Astrocyte (in vitro differentiated cells and primary cell): ENCODE measurements at places on chromosomes 13 and 19. TPM values are rescaled to one million over a fixed set of nuclear protein-coding genes. Genes with fewer than 3 reads are reported as not detected.

DNA sequence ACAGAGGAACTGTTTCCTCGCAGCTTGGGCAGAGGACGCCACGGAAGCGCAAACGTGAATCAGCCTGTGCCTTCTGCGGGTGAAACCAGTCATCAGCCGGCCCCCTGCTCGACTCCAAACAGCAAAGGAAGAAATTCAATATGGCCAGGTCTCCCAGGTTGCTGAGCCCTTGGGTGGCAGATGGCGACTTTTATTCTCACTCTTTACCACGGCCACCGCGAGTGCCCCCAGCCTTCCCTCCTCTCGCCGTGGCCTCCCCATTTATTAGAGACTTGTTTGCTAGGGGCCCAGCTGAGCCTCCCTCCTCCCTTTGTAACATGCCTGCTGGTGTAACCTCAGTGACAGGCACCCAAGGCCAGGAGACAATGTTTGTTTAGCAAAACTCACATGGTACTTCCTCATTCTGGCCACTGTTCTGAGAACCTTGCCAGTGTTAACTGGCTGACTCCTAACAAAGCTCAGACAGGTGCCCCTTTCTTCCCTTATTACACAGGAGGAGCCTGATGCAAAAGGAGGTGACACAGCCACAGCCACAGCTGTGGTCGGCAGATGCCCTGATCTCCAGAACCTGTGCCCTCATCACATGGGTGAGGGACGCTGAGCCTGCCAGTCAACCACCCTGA lies 5.8 kb downstream of the RAB20 start:
- DNase-seq, result no peak

GRCh38 chr19:39408392-39409207 lies 2.0 kb downstream of the ZFP36 start:
- DNase-seq, result no peak

- no peak for DNase-seq
Observed at GRCh38 chr19:20787786-20788185, 11.7 kb downstream of the ZNF66 start.

DNA sequence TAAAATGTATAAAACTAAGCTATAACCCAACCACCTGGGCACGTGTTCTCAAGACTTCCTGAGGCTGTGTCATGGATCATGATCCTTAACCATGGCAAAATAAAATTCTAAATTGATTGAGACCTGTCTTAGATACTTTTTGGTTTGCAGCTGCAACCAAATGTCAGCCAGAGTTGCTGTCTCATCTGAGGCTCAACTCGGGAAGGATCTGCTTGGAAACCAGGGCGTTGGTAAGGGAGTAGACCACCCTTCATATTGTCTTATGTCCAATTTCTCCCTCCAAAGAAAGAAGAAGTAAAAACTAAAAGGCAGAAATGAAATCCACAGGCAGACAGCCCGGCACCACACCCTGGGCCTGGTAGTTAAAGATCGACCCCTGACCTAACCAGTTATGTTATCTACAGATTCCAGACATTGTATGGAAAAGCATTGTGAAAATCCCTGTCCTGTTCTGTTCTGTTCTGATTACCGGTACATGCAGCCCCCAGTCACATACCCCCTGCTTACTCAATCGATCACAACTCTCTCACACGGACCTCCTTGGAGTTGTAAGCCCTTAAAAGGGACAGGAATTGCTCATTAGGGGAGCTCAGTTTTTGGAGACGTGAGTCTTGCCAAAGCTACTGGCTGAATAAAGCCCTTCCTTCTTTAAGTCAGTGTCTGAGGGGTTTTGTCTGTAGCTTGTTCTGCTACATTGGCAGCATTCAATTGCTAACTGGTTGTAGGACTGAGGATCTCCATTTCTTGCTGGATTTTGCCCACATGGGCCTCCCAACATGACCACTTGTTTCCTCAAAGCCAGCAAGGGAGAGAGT lies 22.9 kb upstream of the IGSF23 start:
- no peak for DNase-seq

- no peak for DNase-seq
Observed at GRCh38 chr19:17002455-17002854, 24.2 kb downstream of the CPAMD8 start.

- DNase-seq, result no peak
Observed at GRCh38 chr19:1401138-1401888, at the start of gene GAMT. Gene GAMT (minus strand): TSS chr19:1401542. CDS start chr19:1401476, 66 bp downstream.

DNA sequence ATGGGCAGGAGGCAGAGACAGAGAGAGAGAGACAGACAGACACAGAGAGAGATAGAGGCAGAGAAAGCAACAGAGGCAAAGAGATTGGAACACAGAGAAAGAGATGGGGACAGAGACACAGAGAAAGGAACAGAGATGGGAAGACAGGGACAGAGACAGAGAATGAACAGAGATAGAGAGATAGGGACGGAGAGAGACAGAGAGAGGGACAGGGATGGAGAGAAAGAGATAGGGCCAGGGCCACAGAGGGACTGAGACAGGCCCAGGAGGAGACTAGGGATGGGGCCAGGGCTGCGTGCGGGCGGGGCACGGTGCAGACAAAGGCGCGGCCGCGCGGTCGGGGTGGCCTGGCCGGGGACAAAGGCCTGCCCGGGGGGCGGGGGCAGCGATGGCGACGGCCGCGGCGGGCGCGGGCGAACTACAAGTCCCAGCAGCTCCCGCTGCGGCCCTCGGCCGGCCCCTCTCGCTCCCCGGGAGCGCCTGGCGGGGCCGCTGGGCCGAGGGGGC lies at the start of gene ZNF358:
Gene ZNF358, plus strand, starts transcription at position 459 of the 507 bp plus-strand sequence. CDS start 3,140 bp downstream, outside the sequence.
- DNase-seq, result peak; percentile 42

GRCh38 chr19:10219678-10220077 lies 11.5 kb downstream of the S1PR2 start:
- DNase-seq, result no peak

GRCh38 chr13:18996627-18997051 lies 185.0 kb downstream of the TUBA3C start:
- DNase-seq, result no peak

- DNase-seq, result no peak
Observed at GRCh38 chr13:113628291-113629270, 29.4 kb downstream of the ATP4B start.

DNA sequence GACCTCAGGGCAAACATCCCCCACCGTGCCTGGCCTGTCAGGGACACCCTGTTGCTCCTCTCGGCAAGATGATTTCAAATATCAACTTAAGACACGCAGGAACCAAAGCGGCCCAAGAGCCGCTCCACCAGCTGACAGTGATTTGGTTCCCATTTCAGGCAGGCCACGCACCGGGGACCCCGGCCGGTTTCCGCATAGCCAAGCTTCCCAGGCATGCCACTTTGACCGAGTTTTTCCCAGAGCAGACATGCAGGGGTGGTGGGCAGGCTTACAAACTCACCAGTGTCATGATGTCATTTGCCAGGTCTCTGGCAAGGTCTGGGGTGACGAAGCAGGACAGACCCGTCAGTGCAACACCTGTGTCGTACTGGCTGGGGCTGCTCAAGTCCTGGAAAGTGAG lies 19.2 kb downstream of the AP3D1 start:
- no peak for DNase-seq

- DNase-seq, result no peak
Observed at GRCh38 chr13:112062571-112063570, 4.1 kb upstream of the SOX1 start.

- DNase-seq, result no peak
Observed at GRCh38 chr13:41533266-41534052, 76.1 kb downstream of the RGCC start.

DNA sequence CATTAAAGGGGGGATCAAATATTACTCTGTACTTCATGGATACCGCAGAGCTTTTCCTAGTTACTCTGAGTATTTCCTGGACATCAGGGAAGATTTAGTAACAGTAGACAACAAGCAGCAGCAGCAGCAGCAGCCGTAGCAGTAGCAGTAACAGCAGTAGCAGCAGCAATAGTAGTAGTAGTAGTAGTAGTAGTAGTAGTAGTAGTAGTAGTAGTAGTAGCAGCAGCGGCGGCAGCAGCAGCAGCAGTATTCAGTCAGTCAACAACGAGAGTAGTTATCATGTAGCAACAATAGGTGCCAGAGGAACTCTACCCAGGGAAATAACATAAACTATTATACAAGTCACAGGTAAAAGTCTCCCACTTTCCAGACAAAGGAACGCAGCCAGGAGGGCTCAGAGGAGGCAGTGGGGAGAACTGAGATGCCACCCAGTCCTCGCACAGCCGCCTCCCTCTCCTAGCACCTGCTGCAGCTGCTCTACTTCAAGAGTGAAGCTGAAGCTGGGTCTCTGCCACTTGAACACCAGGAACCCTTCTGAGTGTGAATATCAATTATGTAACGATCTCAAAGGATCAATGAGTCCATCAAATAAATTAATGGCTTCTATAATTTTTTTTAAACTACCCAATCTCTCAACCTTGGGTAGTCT lies 1.3 kb upstream of the DOCK9 start:
- no peak for DNase-seq

GRCh38 chr19:9189535-9189934 lies 10.8 kb downstream of the OR7D2 start:
- no peak for DNase-seq

GRCh38 chr13:97278435-97279411 lies 56.6 kb downstream of the MBNL2 start:
- DNase-seq, result peak; percentile 39

DNA sequence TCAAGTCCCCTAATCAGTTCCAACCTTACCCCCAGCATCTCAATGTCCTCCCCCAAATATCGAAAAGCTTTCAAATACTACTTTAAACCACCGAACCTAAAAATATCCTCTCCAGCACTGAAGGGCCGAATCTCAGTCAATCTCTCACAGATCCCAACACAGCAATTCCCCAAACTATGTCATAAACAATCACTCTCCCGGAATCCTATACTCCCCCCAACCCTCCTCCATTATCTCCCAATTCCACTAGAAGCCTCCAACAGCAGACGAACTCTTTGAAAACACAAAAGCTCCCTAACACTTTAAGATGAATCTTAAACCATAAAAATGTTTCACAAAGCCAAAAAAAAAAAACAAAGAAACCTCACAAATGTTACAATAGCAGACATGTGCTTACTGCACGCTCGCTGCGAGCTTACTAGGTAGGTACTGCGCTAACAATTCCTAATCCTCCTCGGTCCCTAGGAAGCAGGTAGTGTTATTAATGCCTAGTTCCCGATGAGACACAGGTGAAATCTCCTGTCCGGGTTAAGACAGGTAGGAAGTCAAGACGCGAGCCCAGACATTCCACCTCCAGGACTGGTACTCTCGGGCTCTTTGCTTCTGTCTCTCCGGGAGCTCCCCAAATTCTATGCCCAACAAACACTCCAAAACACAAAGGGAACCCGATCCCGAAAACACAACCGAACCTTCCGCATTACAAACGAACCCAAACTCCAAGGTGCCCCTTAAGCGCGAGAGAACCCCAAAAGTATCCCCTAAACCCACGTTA lies 14.2 kb downstream of the FBXO46 start:
- DNase-seq, result no peak

DNA sequence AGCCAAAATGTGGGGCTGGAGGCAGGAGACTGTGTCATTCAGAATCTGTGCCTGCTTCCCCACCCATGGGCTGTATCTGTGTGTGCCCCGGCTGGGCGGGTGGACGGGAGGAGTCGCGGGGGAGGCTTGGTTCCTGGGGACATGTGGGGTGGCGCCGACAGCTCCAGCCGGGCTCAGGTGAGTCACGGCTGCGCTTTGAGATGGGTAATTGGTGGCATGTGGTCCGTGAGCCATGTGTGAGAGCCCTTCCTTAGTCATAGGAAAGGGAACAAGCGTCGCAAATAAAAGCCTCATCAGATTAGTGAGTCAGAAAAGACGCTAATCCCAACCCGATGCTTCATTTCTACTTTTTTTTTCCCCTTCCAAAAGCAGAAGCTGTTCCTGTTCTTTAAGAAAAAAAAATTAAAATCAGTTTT lies 118.6 kb upstream of the ZNF536 start:
- no peak for DNase-seq

DNA sequence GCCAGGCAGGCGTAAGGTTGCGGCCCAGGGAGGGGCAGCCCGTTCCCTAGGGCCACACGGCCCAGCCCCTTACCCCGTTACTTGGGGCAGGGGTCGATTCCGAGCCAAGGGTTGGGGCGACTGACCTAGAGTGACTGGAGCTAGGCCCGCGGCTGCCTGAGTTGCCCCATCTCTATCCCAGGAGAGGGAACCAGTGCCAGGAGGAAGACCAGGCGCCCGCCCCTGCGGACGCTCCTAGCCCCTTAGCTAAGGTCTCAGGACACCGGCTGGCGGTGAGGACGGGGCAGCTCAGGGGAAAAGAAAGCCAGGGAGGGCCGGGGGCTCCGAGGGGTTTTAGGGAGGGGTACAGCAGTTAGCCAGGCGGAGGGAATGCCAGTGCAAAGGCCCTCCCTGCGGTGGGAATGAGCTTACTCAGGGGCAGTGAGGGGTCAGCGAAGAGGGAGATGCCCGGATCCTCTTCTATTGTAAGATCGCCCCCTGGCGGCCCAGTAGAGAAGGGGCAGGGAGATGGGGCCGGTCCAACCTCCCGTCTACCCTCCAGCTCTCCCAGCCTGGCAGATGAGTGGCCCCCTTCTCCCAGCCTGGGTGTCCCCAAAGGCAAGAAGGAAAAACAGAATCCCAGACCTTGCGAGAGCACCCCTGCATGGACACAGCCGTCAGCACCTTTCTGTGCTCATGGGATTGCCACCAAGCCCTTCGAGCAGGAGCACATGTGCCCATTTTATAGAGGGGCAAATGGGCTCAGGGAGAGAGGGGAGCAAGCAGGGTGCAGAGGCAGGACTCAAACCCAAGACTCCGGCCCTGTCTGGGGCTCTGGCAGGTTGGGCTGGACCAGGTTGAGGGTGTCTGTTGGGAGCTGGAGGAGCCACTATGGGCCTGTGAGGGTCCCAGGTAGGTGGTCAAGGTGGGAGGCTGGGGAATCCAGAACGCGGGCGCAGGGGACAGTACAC lies 16.3 kb downstream of the CILP2 start:
- DNase-seq, result peak; percentile 23

FCAR gene
- total RNA-seq, result not detected in 2 replicates

ZSCAN1 gene
- total RNA-seq, result not detected in 2 replicates

ZNF665 gene
- total RNA-seq, result 3.4 and 4.4 TPM in 2 replicates

TEKTIP1 gene
- total RNA-seq, result 0.68 TPM in 1 of 2 replicates, not detected in the other

ATP4A gene
- total RNA-seq, result not detected in 2 replicates

ZNF530 gene
- total RNA-seq, result 3.5 and 4.7 TPM in 2 replicates

NLRP7 gene
- total RNA-seq, result not detected in 2 replicates

FXYD3 gene
- total RNA-seq, result not detected in 2 replicates

NDUFA13 gene
- total RNA-seq, result 311 and 347 TPM in 2 replicates

ARID3A gene
- total RNA-seq, result 100 and 106 TPM in 2 replicates

ZNF225 gene
- total RNA-seq, result 4.5 and 4.7 TPM in 2 replicates

IFNL1 gene
- 0.52 and 1.3 TPM in 2 replicates for total RNA-seq

SLC27A5 gene
- 6.8 TPM in 2 replicates for total RNA-seq
